ENCODE measurements at places on chromosomes 2 and 18.
A peak's percentile ranks its signal among the peaks of the same experiment; 100 is the strongest.

DNA sequence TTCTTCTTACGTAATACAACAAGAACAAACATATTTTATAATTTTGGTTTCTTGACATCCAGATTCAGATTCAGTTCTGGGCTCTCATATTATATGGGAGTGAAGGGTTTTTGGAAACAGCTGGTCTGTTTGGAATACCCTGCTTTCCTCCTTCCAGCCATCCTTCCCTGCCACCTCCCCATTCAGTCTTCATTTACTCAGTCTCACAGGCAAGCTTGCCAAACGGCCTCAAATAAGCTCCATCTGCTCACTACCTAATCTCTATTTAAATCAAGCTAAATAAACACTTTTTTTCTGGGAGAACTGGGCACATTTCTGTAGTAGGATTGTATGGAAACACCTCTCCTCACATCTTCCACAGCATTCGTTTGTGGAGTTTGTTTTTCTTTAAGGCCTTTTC, 147.5 kb downstream of the RND3 start:
- no peak for DNase-seq

DNA sequence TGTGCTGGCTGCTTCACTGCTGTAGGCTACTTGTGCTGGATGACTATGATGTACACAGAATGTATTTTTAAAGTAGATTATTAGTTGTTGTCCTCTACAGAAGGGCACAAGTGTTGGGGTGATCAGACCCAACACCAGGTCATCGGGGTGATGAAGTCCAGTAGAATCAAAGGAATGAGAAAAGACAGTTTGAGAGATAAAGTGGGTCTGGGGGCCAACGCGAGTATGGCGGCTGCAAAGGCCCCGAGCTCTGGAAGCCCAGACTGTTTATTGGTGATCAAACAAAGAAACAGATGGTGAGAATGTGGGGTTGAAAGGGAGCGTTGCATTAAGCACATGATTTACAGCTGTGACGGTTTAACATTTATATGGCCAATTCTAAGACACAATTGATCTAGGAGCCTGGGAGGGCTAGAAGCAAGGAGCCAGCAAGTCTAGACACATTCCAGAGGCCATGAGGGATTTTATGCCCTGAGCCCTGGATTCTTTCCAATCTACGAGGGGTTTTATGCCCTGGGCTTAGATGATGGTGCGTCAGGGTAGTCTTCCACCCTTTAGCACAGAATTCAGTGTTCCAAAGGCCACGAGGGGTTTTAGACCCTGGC, 153.5 kb downstream of the AGPS start:
- DNase-seq: no peak

GRCh38 chr18:3262234-3263131, 550 bp downstream of the MYL12B start:
- peak; percentile 43 for DNase-seq

- DNase-seq: no peak
These were observed 37.1 kb downstream of the RAMP1 start for GRCh38 chr2:237896507-237896892.

DNA sequence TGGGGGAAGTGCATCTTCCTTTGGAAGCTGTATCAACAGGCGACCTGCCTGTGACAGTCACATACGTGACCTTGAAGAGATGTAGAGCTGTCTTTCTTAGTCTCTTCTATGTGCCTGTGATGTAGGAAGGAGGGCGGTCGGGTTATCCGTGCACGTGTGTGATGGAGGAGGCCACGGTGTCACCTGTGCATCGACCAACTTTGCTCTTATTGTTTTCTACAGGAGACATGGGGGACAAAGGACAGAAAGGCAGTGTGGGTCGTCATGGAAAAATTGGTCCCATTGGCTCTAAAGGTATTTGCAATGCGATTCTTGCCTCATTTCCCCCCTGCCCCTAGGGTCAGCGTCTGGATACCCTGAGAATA, 20.7 kb upstream of the ALLC start:
- DNase-seq: no peak

DNA sequence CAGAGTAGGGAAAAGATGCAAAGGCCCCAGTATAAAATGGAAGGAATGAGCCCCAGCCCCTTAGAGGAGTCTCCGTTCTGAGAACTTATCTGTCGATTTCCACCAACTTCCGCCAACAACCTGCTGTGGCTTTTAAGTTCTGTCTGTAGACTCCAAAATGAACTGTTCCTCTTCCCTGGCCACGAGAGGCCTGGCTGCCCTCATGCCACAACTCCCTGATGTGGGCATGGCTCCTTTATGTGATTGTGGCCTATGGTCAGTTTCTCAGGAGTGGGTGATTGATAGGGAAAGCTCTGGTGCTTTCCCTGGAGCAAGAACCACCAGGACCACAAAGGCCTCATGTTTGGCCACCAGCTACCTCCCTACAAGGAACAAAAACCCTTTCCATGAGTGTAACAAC, 18.8 kb upstream of the CD207 start:
- no peak for DNase-seq

DNA sequence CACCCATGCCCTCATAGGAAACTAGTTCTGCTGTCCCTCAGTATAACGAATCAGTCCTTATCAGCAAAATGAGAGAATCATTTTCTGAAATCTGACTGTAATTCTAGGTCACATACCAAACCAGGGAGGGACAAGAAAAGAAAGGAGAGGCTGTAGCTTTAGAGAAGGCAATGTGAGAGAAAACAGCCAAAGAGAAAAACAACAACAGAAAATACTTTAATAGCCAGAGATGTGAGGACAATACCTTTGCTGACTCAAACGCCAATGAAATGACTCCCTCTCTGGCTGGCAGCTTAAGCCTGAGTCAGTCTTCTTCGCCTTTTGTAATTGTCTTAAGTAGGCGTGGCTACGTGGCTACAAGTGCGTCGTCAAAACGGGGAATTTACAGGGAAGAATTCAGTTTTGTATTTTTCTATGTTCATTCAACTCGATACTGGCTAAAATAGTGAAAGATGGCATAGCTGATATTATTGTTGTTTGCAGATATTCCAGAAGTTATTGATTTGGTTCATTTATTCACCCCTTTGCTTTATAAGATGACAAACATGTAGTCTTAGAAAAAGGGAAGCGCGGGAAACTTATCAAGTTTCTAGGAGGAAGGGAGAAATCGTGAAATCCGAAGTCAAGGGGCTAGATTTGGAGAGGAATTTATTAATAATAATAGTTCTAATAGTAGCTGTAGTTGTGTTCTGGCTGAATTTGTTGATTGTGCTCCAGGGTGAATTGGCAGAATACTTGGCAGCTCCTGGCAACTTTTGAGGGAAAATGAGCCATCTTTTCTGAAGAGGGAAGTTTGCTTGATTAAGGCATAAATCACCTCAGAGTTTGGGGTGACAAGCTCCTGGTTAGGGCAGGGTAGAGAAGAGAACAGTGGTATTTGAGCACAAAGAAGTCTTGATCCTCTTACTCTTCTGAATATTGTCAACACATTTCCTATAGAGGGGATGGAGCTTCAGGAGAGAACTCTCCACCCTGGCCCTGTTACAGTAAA, at the start of gene IL1A:
TSS of gene IL1A (minus strand) at position 295 of the 991 bp plus-strand sequence. CDS start 723 bp downstream, outside the sequence.
- peak; percentile 47 for DNase-seq

GRCh38 chr2:210503725-210504191, 27.2 kb upstream of the LANCL1 start:
- DNase-seq: no peak

DNA sequence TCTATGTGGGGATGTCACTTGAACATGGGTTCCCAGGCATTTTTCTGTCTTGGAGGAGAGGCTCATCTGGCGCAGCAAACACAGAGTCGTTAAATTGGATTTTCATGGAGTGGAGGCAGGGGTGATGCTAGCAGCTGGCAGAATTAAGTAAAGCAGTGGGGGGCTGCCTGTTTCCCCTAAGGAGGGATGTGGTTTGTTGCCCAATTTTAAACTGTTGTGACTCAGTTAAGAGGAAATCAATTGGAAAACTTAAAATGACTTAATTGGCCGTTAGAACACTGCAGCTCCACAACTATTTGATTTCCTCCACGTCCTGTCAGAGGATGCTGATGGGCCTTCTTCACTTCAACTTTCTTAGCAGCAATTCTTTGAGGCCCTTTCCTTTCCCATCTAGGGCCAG, 354.1 kb upstream of the ATP5MC3 start:
- DNase-seq: no peak

- no peak for DNase-seq
These were observed at the start of gene EPB41L3 for GRCh38 chr18:5543773-5544389. Gene EPB41L3, minus strand, starts transcription at chr18:5543997. Its CDS starts 54,814 bp downstream, at chr18:5489183.

- no peak for DNase-seq
These were observed 4.6 kb upstream of the D2HGDH start for GRCh38 chr2:241729868-241730267.

DNA sequence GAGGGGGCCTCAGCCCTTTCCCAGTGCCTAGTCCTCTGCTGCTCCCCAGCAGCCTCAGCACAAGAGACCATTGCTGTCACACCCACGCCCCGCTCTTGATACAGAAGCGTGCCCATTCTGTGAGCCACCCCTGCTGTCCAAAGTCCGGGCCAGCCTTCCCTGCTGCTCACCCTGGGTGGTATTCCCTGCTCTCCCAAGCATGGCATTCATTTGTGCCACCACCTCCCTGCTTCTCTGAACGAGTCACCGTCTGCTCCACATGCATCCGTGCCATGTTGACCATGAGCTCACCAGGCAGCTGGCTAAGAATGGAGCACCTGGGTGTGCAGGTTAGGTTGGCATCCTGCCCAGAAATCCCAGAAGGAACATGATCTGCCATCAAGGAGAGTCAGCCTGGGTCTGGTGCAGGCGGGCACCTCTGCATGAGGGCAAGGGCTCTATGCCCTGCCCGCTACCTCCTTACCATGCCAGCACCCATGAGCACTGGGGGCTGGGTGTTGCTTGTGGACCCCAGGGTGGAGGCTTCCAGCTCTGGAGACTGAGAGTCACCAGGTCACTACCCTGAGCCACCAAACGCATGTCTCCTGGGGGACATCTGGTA, 63.0 kb downstream of the TWIST2 start:
- no peak for DNase-seq

- no peak for DNase-seq
These were observed 562.8 kb downstream of the TNS1 start for GRCh38 chr2:217440000-217440399.

DNA sequence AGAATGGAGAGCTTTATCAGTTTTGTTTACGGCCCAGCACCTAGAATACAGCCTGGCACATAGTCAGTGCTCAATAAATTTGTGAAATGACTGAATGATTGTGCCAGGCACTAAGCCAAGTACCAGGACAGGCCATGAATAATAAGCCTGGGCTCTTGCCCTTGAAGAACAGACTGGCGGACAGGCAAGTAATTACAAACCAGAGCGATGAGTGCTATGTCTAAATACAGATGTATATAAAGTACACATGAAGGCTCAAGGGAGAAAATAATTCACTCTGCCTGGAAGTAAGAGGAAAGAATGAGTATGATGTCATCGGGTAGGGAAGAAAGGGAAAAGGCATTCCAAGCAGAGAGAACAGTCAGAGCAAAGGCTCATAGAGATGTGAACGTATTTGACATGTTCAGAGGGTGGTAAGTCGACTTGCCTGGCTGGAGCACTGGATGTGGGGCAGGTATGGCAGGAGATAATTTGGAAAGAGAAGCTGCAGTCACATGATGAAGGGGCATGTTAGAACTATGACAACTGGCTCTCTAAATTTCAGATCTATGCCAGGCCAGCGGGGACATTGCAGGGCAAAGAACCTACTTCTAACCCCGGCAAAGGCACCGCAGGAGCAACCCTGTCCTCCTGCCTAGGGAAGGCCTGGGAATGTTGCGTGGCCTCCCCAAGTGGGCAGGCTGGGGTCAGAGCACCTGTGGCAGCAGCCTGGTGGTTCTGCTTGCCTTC, 119.1 kb upstream of the STPG4 start:
- DNase-seq: no peak

DNA sequence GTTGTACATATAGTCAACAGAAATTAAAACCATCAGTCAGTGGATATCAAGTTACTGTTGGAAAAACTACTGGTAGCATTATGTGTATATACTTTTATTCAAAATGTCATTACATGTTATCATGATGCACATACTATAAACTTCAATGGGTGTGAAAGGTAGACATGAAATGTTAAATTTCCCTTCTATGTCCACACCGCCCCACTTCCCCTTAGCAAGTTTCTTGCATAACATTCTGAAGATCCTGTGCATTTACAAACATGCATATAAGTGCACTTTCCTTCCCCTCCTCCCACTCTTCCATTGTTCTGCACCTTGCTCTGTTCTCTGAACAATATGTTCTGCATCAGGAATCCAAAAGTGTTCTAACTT, 16.6 kb upstream of the HK2 start:
- no peak for DNase-seq

- DNase-seq: no peak
These were observed 12.4 kb upstream of the IL1R1 start for GRCh38 chr2:102129951-102130646.

DNA sequence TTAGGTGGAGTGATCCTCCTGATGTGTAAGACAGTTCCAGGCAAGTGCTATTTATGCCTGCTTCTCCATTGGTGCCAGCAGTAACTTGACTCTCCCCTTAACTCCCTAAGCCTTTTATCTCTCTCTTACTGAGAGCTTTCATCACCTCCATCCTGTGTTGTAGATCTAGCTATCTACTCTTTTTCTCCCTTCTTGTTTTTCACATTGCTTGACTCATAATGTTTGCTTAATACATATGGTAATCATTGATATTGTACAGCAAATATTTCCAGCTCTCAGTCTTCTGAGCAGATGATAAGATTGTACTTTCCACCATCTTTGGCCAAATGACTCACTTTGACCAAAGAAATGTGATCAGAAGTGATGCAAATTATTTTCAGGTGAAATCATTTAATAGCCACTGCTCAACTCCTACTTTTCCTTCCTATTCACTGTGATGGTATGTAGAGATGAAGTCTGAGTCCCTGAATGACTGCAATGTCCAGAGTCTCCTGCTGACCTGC, 165.0 kb downstream of the PLCL1 start:
- DNase-seq: no peak

GRCh38 chr18:44582456-44582855, 98.2 kb upstream of the SETBP1 start:
- no peak for DNase-seq

GRCh38 chr2:19711470-19712372, 190.1 kb downstream of the TTC32 start:
- peak; percentile 1 for DNase-seq

DNA sequence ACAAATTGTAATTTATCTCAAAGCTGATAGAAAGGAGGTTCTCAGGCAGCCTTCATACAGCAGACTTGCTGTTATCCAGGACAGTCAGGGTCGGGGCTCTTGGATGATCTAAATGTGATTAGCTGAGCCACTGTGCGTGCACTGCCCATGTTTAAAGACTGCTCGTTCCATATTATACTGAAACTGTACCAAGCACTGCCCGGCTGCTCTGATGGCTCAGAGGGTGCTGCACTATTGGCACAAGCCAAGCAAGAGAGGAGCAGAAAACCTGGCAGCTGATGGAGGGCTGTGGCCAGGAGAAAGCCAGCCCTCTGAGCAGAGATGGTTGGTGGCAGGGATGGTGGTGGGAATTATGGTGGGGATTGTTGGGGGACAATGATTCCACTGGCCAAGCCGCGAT, 63.4 kb downstream of the COL6A3 start:
- DNase-seq: no peak

- DNase-seq: no peak
These were observed 189.4 kb upstream of the ARL4C start for GRCh38 chr2:234686088-234686890.

GRCh38 chr2:209351636-209352035, 72.2 kb upstream of the MAP2 start:
- DNase-seq: no peak

Measured in CD4-positive, alpha-beta T cell treated with Interleukin-1 beta for 1 hour (primary cell).